Left ventricle myocardium inferior (tissue), 1 donor: ENCODE measurements at places on chromosomes 2 and 18. TPM values are rescaled to one million over a fixed set of nuclear protein-coding genes. Genes with fewer than 3 reads are reported as not detected.
A peak's percentile ranks its signal among the peaks of the same experiment; 100 is the strongest.

GRCh38 chr2:63790491-63790890, 51.2 kb upstream of the UGP2 start:
- no peak overlapping the region for H3K4me3 ChIP-seq
- no peaks in the 10 kb centered on the region for H3K36me3 ChIP-seq
- H3K27ac ChIP-seq, result no peak overlapping the region
- no peaks in the 10 kb centered on the region for H3K27me3 ChIP-seq
- DNase-seq, result no peak
- H3K4me1 ChIP-seq, result peaks cover 8% of the 10 kb centered on the region

Gene SLC9A4
- not detected for total RNA-seq

Gene ERFE
- 0.44 TPM for total RNA-seq

- no peak for DNase-seq
- no peaks in the 10 kb centered on the region for H3K27me3 ChIP-seq
- peaks cover 90% of the 10 kb centered on the region for H3K36me3 ChIP-seq
- peak overlapping the region; percentile 31 for H3K27ac ChIP-seq
- H3K4me1 ChIP-seq, result peaks cover 24% of the 10 kb centered on the region
Observed at GRCh38 chr2:160278101-160278878, 78.2 kb upstream of the ITGB6 start.

- H3K36me3 ChIP-seq, result peaks cover 10% of the 10 kb centered on the region
- peaks cover 36% of the 10 kb centered on the region for H3K4me1 ChIP-seq
- H3K4me3 ChIP-seq, result no peak overlapping the region
- no peak for DNase-seq
Observed at GRCh38 chr2:239195318-239195871, 205.4 kb downstream of the HDAC4 start.

Gene ASPRV1
- total RNA-seq, result 0.63 TPM

Gene VIL1
- not detected for total RNA-seq

DNA sequence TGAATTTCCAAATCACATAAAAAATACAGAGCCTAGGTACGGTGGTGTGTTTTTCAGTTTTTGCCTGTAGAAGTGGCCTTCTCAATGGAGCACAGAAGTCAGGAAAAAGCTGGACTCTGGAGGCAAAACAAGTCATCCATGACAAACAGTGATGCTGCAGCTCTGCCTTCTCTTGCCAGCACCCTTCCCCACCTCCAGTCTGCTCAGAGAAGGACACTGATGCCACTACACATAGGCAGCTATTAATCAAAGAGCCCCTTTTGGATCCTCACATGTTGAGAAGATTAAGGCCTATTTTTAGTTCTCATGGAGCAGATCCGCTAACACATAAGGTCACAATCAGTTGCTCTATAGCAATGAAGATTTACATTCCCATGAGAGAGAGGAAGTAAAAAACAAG, 181.6 kb upstream of the GALNT5 start:
- H3K4me1 ChIP-seq, result no peaks in the 10 kb centered on the region
- H3K27me3 ChIP-seq, result no peaks in the 10 kb centered on the region
- H3K36me3 ChIP-seq, result no peaks in the 10 kb centered on the region

DNA sequence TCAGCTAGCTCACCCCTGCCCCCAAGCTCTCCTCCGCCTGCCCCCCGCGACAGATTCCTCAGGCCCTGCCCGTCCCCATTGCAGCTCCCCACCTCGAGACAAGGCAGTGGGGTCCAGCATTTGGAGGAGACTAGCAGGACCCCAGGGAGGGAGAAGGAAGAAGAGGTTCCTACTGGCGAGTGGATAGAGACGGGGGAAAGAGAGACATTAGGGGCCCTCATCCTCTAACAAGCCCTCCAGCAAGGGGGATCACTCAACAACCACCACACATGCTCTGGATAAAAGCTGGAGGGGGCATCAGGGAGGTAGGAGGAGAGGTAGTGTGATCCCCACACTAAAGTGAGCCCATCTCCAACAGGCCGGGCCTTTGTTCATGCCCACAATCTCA, 8.9 kb upstream of the TNS1 start:
- no peaks in the 10 kb centered on the region for H3K36me3 ChIP-seq
- DNase-seq, result no peak
- H3K4me1 ChIP-seq, result peaks cover 37% of the 10 kb centered on the region
- peaks cover 26% of the 10 kb centered on the region for H3K27me3 ChIP-seq
- no peak overlapping the region for H3K4me3 ChIP-seq
- no peak overlapping the region for H3K27ac ChIP-seq

DNA sequence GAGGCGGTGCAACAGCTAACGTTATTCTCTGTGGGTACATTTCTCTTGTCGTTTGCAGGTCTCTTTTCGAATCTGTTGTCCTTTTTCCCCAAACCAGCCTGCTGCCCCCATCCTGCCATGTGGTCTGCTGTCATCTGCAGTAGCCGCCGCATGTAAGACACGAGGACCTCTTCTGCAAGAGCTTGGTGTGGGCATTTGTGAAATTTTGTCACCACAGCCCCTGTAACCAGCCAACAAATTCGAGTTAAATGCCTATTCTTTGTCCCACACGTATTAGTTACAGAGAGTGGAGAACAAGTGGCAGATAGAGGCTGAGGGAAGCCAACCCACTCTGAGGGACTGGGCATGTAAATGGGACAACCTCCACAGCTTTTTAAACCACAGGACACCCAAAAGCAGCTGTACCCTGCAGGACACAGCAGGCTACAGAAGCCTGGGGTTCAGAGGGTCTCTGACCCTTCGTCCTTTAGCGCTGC, 35.0 kb downstream of the ITGA6 start:
- DNase-seq, result no peak
- H3K4me3 ChIP-seq, result no peak overlapping the region
- no peaks in the 10 kb centered on the region for H3K27me3 ChIP-seq
- peaks cover 2% of the 10 kb centered on the region for H3K36me3 ChIP-seq
- peak overlapping the region; percentile 60 for H3K27ac ChIP-seq

Gene MYO5B
- 0.44 TPM for total RNA-seq

- no peak overlapping the region for H3K27ac ChIP-seq
- no peaks in the 10 kb centered on the region for H3K4me1 ChIP-seq
- no peaks in the 10 kb centered on the region for H3K36me3 ChIP-seq
- peak; percentile 8 for DNase-seq
Observed at GRCh38 chr2:10257500-10258147, 45.1 kb upstream of the HPCAL1 start.

Gene FER1L5
- 0.05 TPM for total RNA-seq

Gene NTSR2
- not detected for total RNA-seq

DNA sequence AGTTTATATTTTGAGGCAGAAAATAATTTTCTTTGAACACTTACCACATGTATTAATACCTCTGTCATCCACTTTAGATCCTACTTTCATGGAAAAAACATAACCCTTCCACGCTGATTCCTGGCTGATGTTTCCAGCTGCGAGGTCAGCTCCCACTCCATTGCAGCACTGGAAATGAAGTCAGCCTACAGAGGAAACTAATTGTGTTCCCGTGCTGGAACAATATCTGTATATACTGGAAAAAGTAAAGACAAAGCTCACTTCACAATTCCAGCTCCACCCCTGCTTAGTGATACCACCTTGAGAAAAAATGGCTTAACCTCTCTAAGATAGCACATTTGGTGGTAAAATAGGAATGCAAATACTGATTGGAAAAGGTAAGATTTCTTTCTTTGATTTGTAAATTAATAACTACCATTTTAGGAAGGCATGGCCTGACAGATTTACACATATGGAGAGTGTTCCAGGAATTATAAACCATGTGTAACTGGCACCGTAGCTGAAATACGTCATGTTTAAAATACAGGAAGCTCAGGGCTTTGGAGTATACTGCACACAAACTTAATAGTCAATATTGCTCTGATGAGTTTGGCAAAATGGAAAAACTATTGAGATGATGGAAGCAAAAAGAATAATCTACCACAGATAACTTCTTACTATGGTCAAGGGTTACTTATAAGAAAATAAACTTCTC, 90.0 kb downstream of the TRIB2 start:
- peak overlapping the region; percentile 80 for H3K27ac ChIP-seq
- no peak for DNase-seq
- no peaks in the 10 kb centered on the region for H3K27me3 ChIP-seq
- no peaks in the 10 kb centered on the region for H3K36me3 ChIP-seq
- H3K4me3 ChIP-seq, result no peak overlapping the region

Gene ARHGEF4
- 5.3 TPM for total RNA-seq

- DNase-seq, result no peak
- no peak overlapping the region for H3K27ac ChIP-seq
- H3K27me3 ChIP-seq, result no peaks in the 10 kb centered on the region
Observed at GRCh38 chr2:140851258-140851981, 1279.4 kb downstream of the LRP1B start.

DNA sequence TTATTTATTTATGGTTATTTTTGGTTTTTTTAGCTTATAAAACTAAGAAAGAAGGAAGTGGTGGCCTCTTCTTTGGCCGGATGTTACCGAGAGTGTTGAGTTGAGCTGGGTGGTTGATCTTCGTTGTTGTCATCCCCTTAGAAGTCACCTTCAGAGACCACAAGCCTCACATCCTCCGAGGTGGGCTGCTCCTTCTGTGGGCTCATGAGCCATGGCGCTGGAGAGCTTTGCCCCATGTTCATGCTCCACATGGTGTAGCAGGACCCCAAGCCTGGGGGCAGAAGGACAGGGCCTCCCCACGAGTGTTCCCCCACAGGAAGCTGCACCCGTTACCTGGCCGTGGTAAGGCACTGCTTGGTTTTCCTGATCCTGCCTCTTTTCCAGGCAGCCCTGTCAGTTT, 23.4 kb downstream of the SNTG2 start:
- H3K36me3 ChIP-seq, result no peaks in the 10 kb centered on the region
- no peak for DNase-seq
- no peak overlapping the region for H3K27ac ChIP-seq
- H3K4me3 ChIP-seq, result no peak overlapping the region
- peaks cover 44% of the 10 kb centered on the region for H3K27me3 ChIP-seq

DNA sequence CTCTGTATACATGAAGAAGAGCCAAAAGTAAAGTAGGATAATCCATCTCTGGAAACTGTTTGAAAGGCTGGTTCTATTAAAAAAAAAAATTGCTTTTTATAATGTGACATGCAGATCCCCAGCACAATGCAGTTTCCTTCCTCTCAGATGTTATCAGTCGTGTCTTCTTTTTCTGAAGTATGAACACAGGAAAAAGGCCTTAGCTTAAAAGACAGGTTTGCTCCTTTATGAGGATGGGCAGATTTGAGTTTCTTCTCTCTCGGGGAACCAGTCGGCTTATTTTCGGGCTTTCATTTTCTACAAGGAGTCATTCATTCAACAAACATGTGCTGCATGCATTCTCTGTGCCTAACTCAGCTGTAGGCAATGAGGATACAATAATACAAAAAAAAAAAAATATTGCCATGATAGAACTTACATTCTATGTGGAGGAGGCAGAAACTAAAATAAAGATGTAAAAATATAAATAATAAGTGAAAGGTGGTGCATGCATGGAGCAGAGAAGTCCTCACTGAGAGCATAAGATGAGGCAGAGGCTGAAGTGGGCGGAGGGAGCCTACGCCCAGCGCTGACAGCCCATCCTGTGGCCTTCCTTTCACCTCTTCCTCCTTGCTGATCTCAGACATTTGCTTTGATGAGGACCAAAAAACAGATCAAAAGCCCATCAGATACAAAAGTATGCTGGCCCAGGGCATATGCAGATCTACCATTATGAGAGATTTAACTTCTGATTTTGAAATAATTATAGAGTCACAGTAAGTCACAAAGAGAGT, at the start of gene CD226:
CD226 (minus strand) TSS at position 513 of the 773 bp plus-strand sequence; CDS start at position 46, 467 bp downstream.
- DNase-seq, result no peak
- no peaks in the 10 kb centered on the region for H3K36me3 ChIP-seq

DNA sequence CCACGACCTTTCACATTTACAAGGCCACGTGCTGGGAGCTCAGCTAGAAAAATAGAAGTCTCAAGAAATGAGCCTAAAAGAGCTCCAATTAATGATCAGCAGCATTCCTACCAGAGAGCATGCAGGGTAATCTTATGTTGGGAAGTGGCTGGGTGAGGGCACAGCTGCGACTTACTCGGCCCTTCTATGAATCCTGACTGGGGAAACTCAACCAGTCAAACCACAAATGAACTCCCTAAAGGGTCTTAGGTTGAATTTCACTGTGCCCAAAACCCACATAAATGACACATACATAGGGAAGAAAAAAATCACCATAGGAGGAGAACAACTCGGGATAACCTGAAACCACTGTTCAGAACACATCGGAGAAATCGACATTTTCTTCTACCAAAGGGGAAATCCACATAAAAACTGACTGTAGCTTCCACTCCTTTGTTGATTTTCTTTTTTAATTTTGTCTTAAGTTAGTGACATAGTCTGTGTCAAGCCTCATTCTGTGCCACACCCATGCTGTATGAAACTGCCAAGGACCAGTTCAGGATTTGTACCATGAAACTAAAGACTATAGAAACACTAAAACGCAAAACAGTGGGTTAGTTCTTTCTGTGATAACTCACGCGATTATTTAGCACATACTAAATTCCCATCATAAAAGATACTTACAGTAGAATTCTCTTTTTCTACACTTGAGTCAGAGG, 54.7 kb downstream of the UXS1 start:
- no peaks in the 10 kb centered on the region for H3K36me3 ChIP-seq
- DNase-seq, result no peak
- peaks cover 30% of the 10 kb centered on the region for H3K4me1 ChIP-seq

Gene LONRF2
- 19.0 TPM for total RNA-seq

Gene SERPINB13
- total RNA-seq, result not detected

DNA sequence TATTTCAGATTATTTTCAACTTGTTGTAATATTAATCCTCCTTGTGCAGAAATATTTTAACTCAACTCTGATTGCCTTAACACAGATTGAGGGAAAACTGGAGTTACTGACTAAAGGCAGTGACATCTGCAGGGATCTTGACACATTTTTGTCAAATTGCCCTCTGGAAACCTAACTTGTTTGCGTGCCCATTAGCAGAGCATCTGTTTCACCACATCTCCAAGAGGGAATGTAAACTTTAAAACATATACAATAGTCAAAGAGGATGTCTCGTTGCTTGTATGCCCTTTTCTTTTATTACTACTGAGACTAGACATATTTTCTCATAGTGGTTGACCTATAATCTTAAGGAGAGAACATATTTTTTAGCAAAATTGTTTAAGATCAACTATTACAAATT, 14.2 kb downstream of the INPP1 start:
- H3K36me3 ChIP-seq, result peaks cover 22% of the 10 kb centered on the region
- H3K27me3 ChIP-seq, result no peaks in the 10 kb centered on the region
- H3K4me3 ChIP-seq, result no peak overlapping the region

GRCh38 chr2:115122701-115123100, 680.3 kb downstream of the DPP10 start:
- no peak overlapping the region for H3K4me3 ChIP-seq
- H3K36me3 ChIP-seq, result no peaks in the 10 kb centered on the region
- no peak for DNase-seq
- no peaks in the 10 kb centered on the region for H3K27me3 ChIP-seq
- H3K4me1 ChIP-seq, result no peaks in the 10 kb centered on the region

- no peaks in the 10 kb centered on the region for H3K4me1 ChIP-seq
- H3K4me3 ChIP-seq, result no peak overlapping the region
- peaks cover 68% of the 10 kb centered on the region for H3K36me3 ChIP-seq
- no peak for DNase-seq
- no peak overlapping the region for H3K27ac ChIP-seq
- no peaks in the 10 kb centered on the region for H3K27me3 ChIP-seq
Observed at GRCh38 chr18:12451428-12451827, 43.7 kb downstream of the PRELID3A start.

Gene TLX2
- not detected for total RNA-seq
